ENCODE measurements at places on chromosomes 12 and 14.

DNA sequence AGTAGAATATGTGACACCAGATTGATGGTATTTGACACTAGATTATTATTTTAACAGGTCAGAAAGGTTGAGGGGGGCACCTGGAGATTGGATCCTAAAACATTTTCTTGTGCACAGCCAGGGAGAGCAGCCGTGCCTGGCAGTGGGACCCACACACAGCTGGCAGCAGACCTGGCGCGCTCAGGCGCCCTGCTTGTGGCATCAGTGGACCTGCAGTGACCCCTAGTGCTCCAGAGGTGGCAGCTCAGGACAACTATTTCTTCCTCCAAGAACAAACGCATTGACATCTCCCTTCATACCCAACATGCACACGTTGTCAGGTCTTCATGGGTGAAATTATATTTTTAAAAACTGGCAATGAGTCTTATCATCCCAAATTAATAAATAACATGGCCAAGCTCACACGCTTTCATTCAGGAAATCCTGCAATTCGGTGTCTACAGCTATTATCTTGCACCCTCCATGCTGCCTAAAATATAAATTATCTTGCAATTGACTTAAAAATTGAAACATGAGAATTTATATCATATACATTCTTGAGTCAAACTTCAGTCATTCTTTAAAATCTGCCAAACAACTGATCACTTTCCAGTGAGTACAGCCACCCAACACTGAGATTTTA, 7.7 kb upstream of the TMEM132D start:
- DNase-seq: peak; percentile 65

DNA sequence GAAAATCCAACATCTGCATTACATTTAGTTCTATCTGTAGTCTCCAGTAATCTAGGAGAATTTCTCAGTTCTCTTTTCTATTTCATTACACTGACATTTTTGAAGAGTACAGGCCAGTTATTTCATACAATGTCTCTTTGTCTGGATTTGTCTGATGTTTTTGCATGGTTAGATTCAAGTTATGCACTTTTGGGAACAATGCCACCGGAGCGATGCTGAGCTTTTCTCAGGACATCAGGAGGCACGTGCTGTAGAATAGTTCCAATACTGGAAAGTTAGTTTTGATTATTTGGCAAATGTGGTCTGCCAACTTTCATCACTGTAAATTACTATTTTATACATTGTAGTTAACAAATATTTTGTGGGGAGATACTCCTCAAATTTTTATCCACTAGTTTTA, 43.1 kb downstream of the ALDH1L2 start:
- DNase-seq: no peak

GRCh38 chr14:24398653-24399446, at the start of gene NYNRIN:
Gene NYNRIN (plus strand): TSS chr14:24399003. CDS start chr14:24399247, 244 bp downstream.
- DNase-seq: peak; percentile 68

- DNase-seq: peak; percentile 87
These were observed 5.5 kb downstream of the AJUBA start for GRCh38 chr14:22976620-22977433.

DNA sequence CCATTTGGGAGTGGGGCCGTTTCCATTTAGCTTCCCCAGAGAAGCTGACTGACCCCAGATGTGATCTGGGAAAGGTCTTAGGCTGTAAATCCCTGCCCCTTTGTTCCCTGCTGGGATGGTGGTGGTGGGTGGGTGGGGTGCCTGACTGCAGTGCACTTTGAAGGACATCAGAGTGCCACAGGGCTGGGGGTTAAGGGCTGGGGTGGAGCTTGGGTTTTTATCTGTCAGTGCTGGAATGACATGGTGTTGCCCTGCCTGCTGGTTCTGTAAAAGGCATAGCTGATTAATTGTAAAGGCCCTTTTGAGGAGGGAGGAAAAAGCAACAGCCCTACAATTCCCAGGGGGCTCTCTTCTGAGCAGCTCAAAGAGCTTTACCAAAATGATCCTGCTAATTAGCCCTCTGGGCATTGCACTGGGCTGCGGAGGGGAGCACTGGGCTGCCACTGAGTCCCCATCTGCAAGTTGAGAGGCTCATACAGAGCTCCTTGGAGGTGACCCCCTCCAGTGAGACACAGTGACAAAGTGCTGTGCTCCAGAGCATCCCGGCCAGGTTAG, 21.1 kb downstream of the PLEKHG3 start:
- DNase-seq: peak; percentile 96

DNA sequence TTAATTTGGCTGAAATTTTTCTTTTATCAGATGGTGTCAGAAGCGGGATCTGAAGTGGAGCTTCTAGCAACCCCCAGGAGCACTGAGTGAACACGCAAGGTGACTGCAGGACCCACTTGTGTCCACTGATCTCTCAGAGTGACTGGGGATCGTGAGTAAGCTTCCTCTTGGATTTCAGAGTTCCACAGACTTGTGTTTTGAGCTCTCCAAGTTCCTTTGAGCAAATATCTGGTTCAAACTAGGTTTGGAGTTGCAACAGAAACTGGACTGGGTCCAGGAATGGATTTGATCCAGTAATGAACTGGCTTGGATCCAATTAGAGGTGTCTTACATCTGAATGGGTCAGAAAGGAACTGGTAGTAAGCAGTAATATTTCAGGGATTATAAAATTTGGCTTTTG, 24.7 kb upstream of the B4GALNT1 start:
- DNase-seq: peak; percentile 11

- no peak for DNase-seq
These were observed 39.5 kb downstream of the EVL start for GRCh38 chr14:100104523-100105300.

DNA sequence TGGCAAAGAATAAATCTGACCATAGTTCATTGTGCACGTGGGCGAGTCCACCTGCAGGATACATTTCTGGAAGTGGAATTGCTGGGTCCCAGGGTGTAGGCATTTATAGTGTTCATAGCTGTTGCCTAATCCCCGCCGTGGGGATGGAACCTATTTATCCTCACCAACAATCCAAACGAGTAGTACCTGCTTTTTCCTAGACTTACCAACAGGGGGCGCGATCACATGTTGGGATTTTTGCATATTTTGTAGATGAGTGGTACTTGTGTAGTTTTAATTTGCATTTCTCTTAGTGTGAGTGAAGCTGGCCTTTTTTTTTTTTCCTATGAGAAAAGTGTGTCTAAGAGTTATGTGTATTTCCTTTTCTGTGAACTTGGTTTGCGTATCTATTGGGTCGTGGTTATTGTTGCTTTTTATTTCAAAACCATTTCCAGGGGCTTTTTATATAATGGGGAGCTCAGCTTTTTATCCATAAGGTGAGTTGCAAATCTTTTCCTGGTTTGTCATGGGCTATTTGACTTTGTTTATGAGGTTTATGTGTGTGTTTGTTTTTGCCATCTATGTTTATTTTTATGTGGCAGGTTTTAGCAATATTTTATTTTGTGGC, 67.2 kb downstream of the CCDC92 start:
- DNase-seq: peak; percentile 63

DNA sequence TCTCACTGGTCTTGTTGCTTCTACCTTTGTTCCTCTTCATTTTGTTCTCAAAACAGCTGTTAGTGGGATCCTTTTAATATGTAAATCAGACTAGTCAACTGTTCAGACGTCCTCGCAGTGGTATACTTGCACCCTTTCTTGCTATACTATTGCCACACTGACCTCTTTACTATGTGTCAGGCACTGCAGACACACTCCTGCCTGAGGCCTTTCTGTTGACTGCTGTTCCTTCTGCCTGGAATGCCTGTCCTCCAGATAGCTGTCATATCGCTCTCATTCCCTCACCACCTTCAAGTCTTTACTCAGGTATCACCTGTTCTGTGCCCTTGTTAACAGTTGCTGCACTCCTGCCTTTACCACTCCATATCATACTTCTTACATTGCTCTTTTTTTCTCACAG, 90.0 kb upstream of the TMEM263 start:
- peak; percentile 17 for DNase-seq

- no peak for DNase-seq
These were observed 355.4 kb upstream of the FAR2 start for GRCh38 chr12:28793581-28794151.

- DNase-seq: no peak
These were observed 17.1 kb downstream of the OR10G2 start for GRCh38 chr14:21617614-21618013.

DNA sequence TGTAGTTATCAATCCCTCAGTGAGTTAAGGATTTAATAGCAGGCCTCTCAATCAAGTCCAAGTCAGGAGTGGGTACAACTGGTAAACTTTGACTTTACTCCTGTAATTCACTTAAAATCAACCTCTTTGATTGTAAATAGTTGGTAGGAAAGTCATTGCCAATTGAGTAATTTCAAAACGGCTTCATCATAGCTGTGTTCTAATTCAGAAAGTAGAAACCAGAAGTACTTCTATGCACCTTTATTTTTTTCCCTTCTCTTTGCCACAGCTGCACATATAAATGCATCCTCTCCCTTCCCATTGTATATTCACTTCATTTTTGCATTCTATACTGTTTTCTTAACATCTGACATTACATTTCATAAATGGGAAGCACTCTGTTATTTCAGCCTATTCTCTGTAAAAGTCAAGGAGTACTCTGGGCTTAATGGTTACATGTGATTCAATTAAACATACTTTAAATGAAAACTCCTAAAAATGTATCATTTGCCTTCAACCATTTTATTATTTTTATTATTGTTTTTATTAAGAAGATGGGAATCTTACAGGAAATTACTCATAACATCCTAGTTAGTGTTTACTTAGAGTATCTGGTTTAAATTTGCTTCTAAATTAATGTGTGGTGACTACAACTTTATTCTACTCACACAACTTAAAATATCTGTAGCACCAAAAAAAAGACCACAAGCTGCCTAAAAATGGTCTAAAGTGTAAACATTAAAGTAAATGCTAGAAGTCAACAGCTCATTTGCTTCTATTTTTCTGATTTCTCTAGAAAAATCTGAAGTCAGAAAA, 171.2 kb downstream of the CEP128 start:
- DNase-seq: no peak

- no peak for DNase-seq
These were observed 28.2 kb downstream of the SERPINA11 start for GRCh38 chr14:94424371-94424770.

GRCh38 chr12:25960143-25960542, 1.7 kb downstream of the RASSF8 start:
- DNase-seq: no peak

GRCh38 chr12:13251521-13251920, 55.0 kb downstream of the EMP1 start:
- DNase-seq: no peak

GRCh38 chr14:99066378-99066777, 205.6 kb downstream of the BCL11B start:
- no peak for DNase-seq

DNA sequence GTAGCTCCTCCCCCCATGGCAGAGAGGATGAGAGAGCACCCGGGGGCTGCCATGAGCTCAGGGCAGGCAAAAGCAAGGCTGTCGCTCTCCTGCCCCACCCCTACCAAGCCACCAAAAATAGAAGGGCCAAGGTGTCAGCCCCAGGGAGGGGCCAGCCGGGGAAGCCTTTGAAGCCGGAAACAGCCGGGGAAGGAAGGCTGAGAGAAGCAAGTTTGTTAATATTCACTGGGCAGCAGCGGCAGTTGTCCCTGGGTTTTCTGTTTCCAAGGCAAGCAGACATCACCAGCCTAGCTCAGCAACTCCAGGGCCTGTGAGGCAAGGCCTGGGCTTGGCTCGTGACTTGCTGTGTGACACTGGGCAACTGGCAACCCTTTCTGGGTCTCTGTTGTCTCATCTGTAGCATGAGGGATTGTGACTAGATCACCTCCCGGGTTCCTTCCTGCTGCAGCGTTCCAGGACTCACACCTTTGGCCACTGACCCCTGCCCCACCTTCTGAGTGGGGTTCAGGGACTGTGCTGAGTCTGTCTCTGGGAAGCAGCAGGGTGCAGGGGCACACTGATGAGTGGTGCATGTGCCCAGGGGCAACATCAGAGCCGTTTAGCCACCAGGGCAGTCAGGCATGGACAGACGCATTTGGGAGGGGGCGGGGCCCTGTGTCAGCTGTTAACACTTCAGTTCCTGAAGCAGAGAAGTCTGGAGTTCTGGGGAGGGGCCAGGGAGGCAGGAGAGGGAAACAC, 24.3 kb downstream of the SYNDIG1L start:
- DNase-seq: peak; percentile 12

DNA sequence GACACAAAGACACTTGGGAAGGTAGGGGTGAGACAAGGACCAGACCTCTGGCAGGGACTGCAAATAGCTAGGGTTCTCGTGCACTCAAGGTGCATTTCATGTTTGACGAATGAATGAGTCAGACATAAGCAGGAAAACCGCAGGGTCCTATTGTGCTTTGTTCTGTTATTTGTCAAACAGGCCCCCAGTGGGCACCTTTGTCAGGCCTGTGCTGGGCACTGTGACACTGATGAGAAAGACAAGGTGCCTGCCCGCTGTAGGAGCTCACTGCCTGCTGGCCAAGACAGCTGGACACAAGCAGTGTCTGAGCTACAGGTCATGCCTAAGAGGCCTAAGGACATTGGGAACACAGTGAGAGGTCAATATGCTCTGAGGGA, 2.3 kb downstream of the OTUB2 start:
- peak; percentile 68 for DNase-seq

DNA sequence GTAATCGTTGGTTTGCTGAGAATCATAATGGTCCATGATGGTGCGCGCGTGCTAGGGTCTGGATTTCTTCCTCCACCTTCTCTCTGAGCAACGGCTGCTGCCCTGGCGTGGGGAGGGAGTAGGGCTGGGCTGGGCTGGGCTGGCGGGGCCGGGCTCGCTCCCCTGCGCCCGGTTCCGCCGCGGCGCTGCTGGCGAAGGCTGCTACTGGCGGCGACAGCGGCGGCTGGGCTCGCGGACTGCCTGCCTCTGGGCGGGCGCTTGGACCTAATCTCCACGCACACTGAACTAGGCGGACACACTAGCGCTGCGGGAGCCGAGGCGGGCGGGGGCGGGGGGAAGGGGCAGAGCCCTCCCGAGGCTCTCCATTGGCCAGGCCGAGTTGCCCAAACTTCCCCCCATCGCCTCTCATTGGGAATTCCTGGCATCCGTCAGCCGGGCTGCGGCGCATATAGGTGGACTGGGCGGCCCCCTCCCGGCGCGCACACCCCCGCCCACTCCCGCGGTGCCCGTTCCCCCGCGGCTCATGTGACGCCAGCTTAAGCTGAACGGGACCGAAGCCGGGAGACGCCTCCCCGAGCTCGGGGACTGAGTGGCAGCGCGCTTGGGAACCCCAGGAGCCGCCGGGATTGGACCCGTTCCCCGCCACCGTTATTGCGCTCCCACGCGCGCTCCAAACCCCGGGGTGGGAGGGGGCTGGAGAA, at the start of gene ACTN1:
ACTN1 (minus strand) TSS at position 282 of the 701 bp plus-strand sequence; CDS start at position 36, 246 bp downstream.
- DNase-seq: peak; percentile 99

DNA sequence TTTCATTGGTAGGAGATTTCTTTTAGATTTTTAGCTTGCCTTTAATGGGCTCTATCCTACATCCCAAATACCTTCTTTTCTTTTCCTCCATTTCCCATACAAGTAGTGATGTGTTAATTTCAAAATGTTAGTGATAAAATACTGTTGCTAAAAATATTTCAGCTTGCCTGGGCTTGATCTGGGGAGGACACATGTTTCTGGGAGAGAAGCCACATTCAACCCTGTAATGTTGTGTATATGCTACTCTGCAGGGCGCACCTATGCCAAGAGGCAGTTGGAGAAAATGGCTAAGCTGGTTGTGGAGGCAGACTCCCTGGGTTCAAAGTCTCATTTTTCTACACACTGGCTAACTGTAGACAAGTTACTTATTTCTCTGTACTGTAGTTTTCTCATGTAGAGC, 26.3 kb downstream of the FLRT2 start:
- DNase-seq: no peak
